Skin of body (tissue), 3 donors: ENCODE measurements at places on chromosomes 7 and 10.

- DNase-seq = no peak
These were observed 82.3 kb upstream of the PPIF start for GRCh38 chr10:79264942-79265341.

GRCh38 chr7:121282129-121282528 lies 46.7 kb upstream of the WNT16 start:
- no peak for DNase-seq

DNA sequence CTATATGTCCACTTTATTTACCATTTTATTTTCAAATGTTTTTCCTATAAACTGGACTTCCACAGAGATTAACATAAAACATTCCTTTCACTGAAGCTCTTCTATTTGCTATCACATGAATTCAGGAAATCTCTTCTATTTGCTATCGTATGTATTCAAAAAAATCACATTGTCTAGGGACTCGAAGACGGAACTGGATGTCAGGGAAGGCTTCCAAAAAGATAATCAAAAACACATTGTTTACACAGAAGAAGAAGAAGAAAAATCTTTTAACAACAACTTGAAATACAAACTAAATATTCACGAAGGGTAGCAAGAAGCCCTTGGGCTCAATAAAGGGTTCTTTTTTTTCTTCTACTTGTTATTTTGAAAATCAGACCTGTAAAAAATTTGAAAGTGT lies 426.1 kb upstream of the LRRN3 start:
- DNase-seq = peak; percentile 60

GRCh38 chr7:39609113-39609934 lies 14.0 kb upstream of the RALA start:
- DNase-seq = peak; percentile 92

GRCh38 chr7:19121977-19122588 lies 4.6 kb upstream of the TWIST1 start:
- no peak for DNase-seq

GRCh38 chr7:3198316-3198715 lies 102.7 kb upstream of the SDK1 start:
- no peak for DNase-seq
